ENCODE measurements at places on chromosomes 6 and 20.

- DNase-seq = no peak
These were observed 22.5 kb downstream of the ADA start for GRCh38 chr20:44629017-44629385.

DNA sequence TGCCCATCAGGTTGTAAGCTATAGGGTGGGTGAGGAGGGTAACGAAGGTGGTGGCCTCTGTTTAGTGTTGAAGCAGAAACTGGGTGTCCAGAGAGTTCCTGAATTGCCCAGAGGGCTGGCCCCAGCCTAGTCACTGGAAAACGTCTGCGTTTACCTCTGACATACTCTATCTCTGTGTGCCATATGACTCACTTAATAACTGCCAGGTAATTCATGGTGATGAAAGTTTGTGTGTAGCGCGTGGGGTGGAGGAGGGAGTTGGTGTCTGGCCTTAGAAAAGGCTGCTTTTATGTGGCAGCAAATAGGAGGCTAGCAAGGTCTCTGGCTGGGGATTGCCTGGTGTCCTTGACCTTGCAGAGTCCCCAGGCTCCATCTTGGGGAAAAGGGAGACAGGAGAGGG lies 47.3 kb downstream of the SLC35D3 start:
- DNase-seq = no peak

GRCh38 chr6:97150932-97151331 lies 132.1 kb downstream of the MMS22L start:
- no peak for DNase-seq

- no peak for DNase-seq
These were observed at the start of gene RIMS1 for GRCh38 chr6:71886184-71887005. TSS of gene RIMS1 (plus strand) at chr6:71886550. CDS start at chr6:71887024, 474 bp downstream.

Measured in stimulated activated naive CD4-positive, alpha-beta T cell (primary cell).